ENCODE measurements at places on chromosomes 2 and 18.

- no peak for DNase-seq
Measured at GRCh38 chr18:3260995-3261372, 949 bp upstream of the MYL12B start.

DNA sequence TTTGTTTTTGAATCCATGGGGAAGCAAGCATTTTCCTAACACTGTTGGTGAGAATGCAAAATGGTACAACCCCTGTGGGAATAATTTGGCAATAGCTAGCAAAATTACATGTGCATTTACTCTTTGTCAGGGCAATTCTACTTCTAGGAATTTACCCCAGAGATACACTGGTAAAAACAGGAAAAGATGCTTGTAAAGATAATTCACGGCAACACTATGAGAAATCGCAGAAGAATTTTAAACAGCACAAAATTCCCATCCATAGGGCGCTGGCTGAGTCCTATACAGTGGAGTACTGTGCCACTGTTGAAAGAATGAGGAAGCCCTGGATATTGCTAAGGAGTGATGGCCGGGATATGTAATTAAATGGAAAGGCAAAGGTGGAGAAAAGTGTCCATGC is 75.8 kb downstream of the DGKD start:
- DNase-seq = no peak

DNA sequence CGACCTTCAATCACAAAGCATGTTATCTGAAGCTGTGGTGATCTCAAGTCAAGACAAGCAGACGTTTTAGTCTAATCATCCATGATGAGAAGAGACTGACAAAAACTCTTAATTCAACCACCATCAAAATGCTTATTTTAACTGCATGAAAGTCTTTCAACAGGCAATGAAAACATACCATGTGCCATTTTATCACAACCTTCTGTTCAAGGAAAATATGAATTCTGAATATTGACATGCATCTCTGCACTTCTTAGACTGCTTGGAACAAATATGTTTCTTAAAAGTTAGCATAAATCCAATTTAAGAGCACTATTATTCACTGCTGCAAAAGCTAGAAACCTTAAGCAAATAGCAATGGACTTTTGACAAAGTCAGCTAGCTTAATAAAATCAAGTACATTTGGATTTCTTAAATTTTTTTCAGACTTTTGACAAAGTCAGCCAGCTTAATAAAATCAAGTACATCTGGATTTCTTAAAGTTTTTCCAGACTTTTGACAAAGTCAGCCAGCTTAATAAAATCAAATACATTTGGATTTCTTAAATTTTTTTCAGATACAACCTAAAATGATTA is 70.9 kb downstream of the OLA1 start:
- no peak for DNase-seq

DNA sequence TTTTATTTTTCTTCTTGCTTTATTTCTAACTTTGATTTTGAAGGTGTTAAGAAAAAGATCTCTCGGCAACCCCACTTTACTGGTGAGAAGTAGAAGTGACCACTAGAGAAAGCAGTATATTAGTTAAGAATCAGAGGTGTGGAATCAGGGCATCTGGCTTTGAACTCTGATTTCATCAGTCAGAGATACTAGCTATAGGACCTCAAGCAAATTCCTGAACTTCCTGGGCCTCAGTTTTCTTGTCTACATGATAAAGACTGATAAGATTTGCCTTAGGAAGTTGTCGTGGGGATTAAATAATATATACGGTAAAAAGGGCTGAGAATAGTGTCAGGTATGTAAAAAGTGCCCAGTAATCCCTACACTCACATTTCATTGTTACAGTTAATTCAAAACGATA is 440.3 kb upstream of the CRIM1 start:
- no peak for DNase-seq

- no peak for DNase-seq
Measured at GRCh38 chr2:226578373-226578772, 221.2 kb downstream of the IRS1 start.

DNA sequence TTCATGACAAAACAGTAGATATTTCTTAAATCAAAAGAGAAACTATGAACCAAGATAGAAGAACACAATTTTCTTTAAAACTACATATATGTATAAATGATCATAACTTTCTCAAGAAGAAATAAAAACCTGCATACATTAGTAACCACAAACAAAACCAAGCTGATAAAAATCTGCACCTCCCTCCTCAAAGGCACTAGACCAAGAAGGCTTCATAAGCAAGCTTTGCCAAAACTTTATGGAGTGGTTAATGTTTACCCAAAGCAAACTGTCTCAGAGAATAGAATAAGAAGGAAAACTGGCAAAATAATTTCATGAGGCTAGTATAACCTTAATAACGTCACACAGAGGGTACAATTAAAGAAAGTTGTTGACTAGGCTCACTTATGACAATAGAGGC is 138.3 kb downstream of the ZBTB7C start:
- no peak for DNase-seq

DNA sequence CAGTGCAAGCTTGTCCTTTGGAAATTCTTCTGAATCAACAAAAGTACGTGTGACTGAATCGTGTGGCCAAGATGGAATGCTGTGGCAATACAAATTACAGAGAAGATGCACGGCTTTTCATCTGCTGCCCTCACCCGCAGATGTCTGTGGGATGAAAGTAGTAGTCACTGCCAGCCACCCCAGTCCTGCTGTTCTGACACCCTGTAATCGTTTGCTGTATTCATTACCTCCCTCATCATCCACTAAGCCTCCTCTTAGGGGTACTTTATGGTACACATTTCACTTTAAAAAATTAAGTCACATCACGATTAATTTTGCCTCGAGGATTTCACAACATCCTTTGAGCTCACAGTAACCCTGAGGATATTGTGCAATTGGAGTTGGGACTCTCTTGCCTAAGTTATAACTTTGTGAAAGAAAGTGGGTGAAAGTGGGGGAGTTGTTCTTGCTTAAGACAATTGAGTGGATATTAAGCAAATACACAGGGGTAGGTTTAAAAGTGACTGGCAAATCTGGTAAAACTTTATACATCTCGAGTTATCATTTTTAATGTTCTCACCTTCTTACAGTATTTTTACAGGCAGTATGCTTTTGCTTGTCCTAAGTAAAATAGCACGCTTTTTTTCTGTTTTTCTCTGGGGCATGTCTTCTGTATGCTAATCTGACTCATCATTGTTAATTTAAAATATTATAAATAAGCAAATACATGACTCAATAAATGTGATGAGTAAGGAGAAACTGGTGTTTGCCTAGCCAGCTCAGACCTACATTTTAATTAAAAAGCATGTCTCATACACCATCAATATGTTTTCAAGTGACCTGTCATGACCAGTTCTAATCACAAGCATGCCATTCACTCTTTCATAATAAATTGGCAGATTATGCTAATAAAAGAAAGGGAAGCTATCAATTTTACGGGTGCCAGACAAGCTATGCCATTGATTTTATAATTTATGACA is 680.9 kb downstream of the IRS1 start:
- no peak for DNase-seq

- DNase-seq = no peak
Measured at GRCh38 chr18:34794348-34794747, 84.2 kb downstream of the DTNA start.

Data from stimulated activated naive CD8-positive, alpha-beta T cell treated with anti-CD3 and anti-CD28 coated beads, Interleukin-15, amount 100 ng/mL, for 72 hours (primary cell).